ENCODE measurements at places on chromosomes 7 and 10.

- no peak for DNase-seq
These were observed 147.3 kb upstream of the PCBD1 start for GRCh38 chr10:71035511-71036296.

GRCh38 chr7:50641442-50642405, 76.5 kb upstream of the DDC start:
- DNase-seq = no peak

- DNase-seq = peak; percentile 84
These were observed 634.7 kb upstream of the AUTS2 start for GRCh38 chr7:68963552-68963951.

DNA sequence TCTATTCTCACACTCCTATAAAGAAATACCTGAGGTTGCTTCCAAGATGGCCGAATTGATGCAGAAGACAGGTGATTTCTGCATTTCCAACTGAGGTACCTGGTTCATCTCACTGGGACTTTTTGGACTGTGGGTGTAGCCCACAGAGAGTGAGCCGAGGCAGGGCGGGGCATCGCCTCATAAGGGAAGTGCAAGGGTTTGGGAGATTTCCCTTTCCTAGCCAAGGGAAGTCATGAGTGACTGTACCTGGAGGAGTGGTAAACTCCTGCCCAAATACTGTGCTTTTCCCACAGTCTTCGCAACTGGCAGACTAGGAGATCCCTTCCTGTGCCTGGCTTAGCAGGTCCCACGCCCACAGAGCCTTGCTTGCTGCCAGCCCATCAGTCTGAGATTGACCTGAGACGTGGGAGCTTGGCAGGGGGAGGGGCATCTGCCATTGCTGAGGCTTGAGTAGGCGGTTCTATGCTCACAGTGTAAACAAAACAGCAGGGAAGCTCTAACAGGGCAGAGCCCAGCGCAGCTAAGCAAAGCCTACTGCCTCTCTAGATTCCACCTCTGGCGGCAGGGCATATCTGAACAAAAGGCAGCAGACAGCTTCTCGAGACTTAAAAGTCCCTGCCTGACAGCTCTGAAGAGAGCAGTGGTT, 152.2 kb downstream of the ARL4A start:
- DNase-seq = no peak

- DNase-seq = no peak
These were observed 185.8 kb downstream of the SNX10 start for GRCh38 chr7:26477381-26477990.

DNA sequence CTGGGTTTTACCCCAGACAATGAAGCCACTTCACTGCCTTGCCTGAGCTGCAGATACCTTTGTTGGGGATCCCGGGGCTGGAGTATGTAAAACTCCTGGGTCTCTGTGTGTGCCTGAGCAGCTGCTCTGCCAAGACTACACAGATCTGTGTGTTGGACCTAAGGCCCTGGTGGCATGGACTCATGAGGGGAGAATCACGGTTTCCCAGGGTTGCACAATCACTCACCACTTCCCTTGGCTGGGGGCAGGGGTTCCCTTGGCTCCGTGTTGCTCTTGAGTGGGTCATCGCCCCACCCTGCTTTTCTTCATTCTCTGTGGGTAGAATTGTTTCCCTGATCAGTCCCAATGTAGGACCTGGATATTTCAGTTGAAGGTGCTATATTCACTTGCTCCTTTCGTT, 13.9 kb upstream of the TBATA start:
- DNase-seq = no peak

DNA sequence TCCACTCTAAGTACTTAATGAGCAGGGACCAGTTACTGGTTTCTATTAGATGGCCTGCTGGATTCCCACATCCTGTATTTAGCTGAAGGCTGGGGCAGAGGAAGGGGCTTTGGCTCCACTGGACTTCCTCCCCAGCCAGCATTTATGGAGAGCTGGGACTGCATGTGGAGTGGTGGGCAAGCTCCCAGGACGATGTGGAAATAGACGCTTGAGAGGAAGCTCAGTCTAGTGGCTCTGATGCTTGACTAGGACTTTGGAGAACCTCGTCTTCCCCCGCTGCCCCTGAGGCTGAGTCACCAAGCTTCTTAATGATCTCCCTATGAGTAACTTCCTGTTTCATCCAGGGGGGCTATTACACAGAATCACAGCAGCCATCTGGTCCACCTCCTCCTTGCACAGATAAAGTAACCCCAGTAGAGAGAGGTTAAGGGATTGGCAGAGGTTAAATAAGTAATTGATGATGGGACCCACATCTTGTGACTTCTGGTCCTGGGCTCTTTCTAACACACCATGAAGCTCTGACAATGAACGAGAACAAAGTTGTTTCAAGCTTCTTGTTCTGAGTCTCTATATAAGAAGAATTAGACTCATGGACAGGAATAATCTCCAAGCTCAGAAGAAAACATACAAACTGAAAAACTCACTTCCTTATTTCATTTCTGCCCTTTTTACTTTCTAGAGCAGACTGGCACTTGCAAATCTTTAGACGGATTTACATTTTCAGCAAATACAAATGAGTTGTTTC, 126.2 kb downstream of the PRPF18 start:
- peak; percentile 91 for DNase-seq

DNA sequence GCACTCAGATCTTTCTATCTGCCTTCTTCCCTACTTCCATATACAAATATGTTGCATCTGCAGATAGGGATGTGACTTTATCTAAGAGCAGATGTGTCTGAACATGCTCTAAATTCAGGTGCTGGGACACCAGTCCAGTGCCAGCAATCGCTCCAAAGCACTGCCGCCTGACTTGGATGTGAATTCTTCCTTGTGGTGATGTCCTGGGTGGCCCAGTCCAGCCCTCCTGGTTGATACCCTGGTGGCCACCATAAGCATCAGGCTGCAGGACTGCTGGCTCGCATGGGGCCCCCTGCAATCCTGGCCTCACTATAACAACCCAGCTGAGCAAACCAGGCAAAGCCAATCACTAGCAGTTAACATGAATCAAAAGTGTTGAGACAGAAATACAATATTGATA, 149.2 kb upstream of the PDE1C start:
- no peak for DNase-seq

DNA sequence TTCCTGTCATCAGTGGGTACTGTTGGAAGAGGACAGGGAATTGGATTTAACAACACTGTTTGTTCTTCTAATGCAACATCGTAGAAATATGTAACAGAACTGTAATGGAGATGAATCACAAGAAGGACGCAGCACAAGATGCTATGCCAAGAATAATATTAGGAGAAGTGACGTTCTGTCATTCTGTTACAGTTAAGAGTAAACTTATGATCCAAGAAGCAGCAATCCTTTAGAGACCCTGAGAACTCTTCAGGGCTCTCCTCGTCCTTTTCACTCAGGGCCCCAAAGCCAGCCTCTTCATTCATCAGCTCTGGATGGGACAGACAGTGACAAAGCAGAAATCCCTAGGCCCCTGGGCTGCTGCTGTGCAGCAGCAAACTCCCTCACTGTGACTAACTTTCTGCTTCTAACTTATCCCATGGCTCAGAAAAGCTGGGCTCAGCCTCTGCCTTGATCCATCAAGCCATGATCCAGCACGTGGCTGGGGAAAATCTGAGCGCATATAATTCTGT, 8.7 kb upstream of the IL6 start:
- peak; percentile 72 for DNase-seq

- no peak for DNase-seq
These were observed 281.1 kb upstream of the MEOX2 start for GRCh38 chr7:15967551-15967950.

DNA sequence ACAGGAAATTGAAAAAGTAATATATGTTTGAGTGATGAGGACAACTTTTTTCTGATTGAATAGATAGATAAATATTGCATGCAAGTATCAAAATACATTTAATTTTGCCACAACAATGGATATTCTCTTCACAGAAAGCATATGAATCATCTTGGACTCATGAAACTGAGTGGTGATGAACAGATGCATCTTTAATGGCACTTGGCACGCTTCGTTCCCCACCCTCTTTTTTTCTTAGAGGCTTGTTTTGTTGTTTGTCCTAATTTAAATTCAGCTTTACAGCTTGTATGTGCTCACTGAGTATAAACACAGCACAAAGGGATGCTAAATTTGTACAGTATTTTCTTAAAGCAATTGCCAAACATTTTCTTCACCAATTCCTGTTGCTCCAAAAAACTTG, 145.0 kb upstream of the YAE1 start:
- no peak for DNase-seq

DNA sequence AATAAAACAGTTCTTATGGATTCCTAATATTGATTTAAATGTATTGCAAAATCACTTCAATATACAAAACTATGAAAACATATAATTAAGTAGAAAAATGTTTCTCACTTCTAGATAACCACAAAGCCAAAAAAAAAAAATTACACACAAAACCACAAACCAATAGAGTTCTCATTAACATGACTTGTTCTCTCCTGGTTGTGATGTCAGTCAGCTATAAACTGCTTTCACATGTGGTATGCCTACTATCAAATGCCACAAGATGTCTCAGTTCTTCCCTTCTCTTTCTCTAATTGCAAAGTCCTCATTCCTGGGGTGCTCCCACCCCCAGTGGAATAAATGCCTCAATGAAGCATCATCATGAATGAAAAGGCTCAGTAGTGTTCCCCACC, 16.6 kb downstream of the GNAI1 start:
- peak; percentile 63 for DNase-seq

DNA sequence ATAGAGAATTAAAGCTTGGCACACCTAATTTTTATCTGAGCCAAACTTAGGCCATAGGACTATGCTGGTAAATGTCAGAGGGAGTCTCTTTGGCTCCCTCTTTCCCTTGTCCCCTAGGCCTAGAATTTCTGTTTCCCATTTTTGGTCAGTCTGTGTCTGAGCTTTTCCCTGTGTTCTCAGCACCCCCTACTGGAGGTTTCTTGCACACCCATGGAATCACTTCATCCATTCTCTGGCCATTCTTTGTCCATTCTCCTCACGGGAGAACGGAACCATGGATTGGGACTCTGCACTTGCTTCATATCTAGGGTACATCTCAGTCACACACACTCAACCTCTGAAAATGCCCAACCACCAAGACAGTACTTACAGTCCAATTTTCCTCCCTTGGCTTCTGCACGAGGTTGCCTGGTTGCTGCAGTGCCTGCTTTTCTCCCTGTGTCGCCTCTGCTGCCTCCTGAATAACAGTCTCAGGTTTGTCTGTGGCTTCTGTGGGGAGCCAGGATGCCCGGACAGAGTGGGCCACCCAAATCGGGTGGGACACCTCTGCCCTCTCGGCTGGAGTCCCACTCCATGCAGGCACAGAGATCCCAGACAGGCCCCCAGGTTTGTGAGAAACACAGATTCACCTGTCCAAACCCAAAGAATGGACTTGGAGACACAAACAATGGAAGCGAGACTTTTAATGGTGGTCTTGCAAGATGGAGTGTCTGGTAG, 35.1 kb upstream of the DNAH11 start:
- DNase-seq = peak; percentile 41

DNA sequence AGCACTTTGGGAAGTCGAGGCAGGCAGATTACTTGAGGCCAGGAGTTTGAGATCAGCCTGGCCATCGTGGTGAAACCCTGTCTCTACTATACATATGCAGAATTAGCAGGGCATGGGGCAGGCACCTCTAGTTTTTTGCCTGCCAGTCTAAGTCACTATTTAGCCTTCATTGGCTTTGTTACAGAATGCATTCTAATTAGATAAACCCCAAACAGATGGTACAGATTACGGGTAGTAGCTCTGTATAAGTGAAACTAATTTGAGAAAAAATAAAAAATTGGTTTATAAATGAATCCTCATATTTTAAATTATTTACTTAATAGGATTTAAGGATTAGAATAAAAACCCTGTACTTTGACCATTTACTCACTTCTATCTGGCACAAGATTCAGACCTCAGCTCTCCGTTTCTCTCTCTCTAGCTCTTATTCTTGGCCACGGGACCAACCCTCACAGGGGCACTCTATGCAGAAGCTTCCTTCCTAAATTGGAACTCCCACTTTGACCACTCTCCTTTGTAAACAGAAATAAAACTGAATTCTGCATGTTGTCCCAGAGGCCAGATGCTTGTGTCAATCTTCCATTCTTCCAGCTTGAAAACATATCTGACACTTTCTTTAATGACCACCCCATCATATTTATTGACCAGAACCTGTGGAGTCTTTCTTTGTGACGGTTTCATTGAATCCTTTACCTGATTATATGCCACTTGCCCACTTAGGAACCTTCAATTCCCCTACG, 26.8 kb downstream of the BET1 start:
- DNase-seq = no peak

DNA sequence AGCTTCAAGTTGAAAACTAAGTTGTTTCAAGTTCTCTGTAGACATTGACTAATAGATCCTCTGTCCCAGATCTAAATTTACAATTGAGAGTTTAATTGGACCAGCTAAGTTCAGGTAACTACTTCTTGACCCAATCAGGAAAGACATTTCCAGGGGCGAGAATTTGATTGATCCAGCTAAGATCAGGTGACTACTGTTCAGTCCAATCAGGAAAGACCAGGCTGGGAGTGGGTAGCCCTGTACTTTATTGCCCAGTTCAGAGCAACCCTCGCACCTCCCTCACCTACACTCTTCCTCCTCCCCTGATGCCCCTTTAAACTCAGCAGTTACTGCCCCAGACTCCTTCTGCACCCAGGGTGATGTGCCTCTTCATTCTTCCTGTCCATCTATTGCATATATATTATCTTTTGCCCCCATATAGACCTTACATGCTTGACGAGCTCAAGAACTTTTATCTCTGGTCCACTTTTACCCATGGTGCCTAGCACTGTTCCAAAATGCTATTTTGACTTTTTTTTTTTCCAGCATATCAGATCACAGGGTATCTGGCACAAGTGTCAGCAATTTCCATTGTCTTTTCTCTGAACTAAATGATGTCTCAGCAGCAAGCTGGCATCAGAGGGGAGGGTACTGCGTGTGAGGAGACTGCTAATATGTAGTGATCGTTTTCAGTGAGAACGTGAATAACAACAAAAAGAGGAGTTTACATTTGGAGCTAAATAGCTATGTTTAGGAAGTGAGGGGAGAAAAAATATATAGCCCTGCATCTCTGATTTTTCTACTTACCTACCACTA, 169.4 kb downstream of the KIAA1217 start:
- DNase-seq = no peak

DNA sequence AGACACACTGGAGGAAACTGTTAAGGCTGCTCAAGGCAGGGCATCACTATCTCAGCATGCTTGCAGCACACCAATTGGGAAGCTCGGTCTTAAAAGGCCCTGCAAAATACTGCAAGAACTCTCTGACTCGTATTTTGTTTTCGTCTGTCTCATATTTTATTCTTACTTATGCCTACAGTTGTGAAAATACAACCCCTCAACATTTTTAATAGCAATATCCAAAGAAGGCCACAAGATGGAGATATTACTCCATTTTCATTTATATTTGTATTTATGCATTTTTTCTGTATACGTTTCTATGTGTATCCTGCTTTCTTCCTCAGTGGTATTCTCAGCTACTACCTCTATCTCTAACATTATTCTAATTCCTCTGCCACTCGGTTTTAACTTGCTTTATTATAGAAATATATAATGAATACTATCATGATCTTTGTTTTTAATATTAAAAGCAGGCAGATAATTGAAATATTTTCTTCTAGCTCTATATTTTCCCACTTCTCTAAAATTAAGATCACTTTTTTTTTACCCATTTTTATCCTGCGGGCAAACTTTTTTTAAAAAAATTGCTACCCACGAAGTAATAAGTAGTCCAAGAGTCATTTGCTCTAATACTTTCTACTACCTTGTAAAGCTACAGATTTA, 10.0 kb downstream of the DNAJC1 start:
- peak; percentile 24 for DNase-seq
